ENCODE measurements at places on chromosomes 5 and 9.

DNA sequence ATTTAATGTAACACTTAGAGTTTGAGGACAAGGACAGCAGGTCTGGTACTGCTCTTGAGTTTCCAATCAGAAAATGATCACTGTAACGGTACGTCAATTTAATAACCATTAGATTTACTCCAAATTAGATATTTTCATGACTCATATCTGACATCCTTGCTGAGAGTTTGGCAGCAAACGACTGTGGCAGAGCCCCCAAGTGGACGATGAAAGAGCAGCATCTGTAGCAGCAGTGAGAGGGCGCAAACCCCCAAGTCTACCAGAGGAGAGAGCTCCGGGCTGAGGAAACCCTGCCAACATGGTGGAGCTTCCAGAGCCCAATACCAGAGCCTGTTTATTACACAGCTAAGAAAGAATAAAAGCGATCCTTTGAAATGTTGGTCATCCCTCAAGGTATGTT, 73.2 kb upstream of the EPB41L4A start:
- DNase-seq = peak; percentile 32

GRCh38 chr5:103013933-103014552, 105.9 kb downstream of the GIN1 start:
- no peak for DNase-seq

- DNase-seq = peak; percentile 7
Observed at GRCh38 chr9:108180541-108180940, 675.2 kb downstream of the ACTL7B start.

- no peak for DNase-seq
Observed at GRCh38 chr5:168372356-168372946, 81.0 kb downstream of the WWC1 start.

DNA sequence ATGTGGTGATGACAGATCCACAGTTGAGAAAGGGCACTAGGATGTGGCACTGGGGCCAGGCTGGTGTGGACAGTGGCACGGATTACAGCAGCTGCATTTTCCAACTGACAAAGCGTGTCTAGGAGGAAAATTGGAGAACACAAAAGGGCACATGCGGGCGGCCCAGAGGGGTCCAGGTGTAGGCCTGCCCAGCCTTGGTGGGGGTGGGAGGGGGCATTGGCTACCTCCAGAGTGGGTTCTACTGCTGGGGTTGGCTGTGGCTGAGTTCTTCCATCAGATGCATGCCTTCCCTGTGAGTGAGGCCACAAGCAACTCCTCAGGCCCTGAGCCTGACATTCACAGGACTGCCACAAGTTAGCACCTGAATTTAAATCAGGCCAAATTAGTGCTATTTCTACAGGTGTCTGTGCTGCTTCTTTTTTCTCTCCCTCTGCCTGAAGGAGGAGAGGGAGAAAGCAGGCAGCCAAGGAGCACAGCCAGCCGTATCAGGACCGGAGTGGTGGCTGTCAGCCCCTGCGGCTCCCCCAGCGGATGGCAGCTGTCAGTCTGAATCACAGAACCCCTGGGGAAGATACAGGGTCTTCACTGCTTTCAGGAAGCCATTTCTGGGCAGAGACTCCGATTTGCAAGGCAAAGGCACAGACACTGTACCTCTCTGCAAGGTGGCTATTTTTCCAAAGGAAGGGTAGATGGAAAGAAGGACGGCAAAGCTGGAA, 464.2 kb downstream of the SPOCK1 start:
- DNase-seq = no peak

DNA sequence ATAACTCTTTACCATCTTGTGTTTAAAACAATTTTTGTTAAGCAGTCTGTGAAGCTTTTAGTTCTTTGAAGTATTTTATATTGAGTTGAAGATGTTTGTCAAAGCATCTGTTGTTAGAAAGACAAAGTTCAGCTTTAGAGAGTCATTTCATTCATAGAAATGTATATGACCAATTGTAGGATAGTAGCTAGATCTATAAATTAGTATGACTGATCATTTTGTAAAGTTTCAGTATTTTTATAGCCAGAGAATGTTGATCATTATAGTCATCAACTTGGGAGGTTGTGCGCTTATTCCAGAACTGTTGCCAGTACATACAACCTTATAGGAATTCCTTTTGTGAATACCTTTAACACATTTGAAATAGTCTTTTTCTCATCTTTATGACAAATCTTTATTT, 5.2 kb downstream of the NIPBL start:
- DNase-seq = peak; percentile 11

DNA sequence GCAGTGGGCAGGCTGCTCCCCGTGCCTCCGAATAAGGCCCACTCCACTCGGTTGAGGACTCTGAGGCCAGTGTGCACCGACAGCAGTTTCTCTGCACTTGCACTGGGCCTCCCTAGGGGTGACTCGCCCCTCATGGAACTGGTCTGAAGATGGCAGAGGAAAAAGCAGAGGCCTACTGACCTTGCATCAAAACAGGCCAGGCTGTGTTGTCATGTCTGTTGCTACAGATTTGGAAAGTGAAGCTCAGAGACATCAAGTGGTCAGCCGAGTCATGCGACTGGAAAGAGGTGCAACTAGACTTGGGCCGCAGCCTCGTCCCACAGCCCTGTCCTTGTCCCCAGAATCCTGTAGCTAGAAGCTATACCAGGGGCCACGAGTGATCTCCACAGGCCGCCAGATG, 78.3 kb downstream of the DCP2 start:
- DNase-seq = no peak

- peak; percentile 52 for DNase-seq
Observed at GRCh38 chr5:140345919-140346347, 470 bp downstream of the HBEGF start.

DNA sequence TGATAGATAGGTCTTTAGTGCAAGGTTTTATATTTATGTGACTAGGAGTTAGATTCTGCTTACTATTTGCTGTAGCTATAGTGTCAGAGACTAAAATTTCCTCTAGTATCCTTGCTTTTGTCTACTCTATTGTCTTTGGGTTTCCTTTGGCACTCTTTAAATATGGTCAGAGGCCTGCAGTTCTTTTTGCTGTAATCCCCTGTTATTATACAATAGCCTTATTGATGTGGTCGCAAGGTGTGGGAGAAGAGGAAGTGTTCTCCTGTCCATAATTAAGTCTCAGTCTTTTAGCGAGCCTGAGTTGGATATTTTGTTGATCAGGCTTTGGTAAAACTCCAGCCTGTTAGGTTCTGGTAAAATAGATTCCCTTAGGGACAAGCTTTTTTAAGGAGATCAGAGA, 34.9 kb downstream of the LURAP1L start:
- DNase-seq = no peak

GRCh38 chr5:164475339-164475977, 970.0 kb downstream of the MAT2B start:
- peak; percentile 25 for DNase-seq

DNA sequence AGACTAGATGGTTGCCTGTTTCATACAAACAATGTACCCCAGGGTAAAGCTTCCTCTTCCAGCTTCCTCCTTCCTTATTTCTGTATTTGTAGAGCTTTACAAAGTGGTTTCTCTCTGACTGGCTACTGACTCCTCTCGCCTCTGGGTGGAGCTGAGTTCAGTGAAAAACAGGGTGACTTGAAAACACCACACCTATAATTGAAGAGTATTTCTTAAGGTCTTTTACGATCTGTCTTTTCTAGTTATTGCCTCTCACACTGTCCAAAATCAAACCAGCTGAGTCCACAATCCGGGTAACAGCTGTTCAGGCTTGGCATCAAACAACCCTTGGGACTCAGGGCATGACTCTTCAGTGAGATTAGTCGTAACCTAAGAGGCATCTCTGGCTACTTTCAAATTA, 200.4 kb downstream of the ARRDC3 start:
- peak; percentile 17 for DNase-seq
